ENCODE measurements at places on chromosomes 3 and 15. TPM values are rescaled to one million over a fixed set of nuclear protein-coding genes. Genes with fewer than 3 reads are reported as not detected.

DNA sequence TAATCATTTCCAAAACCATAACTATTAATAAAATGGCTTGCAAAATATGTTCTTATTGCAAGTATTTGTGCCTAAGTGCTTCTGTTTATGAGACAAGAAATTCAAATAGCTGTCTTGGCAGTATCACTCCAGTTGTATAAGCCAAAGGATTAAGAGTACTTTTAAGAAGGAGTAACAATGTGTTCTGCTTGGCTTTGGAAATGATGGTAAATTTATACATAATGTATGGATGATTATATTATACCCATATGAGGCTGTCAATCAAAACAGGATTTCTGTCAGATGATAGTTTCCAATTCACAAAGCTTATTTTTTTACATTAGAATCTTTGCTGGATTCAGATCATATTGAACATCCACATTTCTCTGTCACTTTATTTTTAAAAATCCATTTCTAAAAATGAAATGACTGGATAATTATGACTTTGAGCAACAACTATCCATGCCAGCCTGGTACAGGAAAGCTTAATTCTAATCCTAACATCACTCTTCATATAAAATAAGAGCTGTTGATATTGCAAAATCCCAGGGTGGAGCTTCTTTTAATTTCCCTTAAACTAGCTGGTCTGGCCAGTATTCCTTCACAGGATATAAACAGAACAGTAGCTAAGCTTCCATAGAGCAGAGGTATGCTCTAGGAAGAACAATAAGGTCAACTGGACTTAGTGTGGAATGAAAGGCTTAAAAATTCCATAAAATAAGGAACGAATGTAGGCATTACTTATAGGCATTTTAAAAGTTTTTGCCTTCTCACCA is 30.0 kb upstream of the ZNF280D start:
- DNase-seq, result no peak

CD200R1 gene
- not detected for total RNA-seq

DNA sequence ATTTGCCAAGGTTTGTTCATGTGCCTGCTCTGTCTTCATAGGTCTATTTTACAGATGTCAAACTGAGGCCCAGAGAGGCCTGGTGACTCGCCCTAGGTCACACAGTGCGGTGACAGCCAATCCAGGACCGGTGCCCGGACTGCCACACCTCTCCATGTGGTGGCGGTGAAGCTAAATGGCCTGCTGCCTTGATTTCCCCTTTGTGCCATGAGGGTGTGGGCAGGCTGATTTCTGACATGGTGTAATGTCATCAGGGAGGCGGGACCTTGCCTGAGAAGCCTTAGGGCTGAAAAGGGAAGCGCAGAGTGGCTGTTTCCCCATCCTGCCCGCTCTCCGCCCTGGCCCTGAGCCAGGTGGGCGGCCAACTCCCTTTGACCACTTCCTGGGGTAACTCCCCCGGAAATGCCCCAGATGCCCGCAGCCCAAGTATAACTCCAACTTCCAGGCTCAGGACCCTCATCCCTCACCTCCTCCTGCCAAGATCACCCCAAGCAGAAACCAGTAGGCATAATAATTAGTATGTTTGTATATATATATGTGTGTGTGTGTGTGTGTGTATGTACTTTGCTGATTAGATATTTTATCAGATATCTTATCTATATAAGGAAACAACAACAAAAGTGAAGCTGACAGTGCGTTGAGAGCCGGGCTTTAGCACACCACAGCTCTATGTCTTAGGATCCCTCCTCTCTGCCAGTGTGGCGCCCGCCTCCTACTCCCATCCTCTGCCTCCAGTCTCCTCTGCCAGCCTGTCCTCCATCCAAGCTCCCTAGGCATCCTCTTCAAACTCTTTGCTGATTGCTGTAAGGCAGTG is 63.9 kb downstream of the IQSEC1 start:
- DNase-seq, result no peak

DNA sequence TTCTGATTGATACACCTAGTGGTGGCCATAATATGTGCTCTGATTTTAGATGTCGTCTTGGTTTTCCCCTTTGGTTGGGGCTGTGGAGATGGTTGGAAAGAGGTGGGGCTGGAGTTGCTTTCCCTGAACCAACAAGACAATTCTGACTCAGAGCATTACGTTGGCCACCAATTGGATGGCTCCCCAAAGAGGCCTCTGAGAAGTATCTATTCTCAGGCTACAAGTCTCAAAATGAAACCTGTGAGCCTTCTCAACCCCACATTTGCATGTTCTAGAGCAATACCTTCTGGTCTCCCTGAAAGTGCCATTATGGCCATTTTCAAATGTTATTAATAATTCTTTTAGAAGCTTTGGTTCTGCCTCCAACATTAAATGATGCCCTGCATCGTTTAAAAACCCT is 188.4 kb upstream of the WNT5A start:
- DNase-seq, result no peak

DNA sequence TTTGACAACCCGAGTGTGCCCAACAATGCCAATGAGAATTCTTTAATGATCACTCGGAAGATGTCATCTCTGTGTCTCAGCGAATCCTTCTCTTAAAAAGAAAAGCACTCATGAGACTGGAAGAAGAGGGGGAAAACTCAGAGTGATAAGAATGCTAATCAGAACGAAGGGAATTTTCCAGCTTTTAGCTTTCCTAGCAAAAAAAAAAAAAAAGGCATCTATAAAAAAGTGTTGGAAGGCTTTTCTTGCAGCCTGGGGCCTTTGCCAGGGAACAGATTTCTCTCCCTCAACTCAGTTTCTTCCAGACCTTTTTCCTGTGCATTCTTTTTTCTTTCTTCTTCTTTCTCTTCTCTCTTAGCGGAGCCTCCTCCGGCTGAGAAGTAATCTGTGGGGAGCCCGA is 80.5 kb upstream of the NEO1 start:
- DNase-seq, result no peak

- DNase-seq, result no peak
Measured at GRCh38 chr3:48248095-48248850, 7.4 kb downstream of the ZNF589 start.

DNA sequence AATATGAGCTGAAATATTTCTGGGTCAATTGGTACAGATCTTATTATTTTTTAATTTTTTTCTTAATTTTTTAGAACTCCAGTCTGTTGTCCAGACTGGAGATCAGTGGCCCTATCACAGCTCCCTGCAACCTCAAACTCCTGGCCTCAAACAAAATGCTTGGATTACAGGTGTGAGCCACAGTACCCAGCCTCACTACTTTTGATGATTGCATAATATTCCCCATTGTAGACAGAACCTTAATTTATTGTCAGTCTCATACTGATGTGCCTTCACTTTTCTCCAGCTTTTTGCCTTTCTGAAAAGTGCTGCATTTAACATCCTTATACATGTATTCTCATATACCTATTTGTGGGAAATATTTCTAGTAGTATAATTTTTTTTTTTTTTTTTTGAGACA is 144.9 kb downstream of the LIPC start:
- DNase-seq, result no peak

DNA sequence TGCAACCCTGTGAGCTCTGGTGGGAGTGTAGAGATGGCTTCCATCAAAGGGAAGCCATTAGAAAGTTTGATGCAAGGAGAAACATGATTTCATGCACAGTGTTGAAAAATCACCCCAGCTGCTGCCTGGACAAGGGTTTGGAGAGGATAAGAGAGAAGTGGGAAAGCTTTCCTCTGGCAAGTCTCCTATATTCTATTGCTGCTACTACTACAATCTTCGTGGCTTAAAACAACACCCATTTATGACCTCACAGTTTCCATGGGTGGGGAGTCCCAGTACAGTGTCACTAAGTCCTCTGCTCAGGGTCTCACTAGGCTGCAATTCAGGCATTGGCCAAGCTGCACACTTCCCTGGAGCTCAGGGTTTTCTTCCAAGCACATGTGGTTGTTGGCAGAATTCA is 229.3 kb downstream of the TAFA4 start:
- no peak for DNase-seq

DNA sequence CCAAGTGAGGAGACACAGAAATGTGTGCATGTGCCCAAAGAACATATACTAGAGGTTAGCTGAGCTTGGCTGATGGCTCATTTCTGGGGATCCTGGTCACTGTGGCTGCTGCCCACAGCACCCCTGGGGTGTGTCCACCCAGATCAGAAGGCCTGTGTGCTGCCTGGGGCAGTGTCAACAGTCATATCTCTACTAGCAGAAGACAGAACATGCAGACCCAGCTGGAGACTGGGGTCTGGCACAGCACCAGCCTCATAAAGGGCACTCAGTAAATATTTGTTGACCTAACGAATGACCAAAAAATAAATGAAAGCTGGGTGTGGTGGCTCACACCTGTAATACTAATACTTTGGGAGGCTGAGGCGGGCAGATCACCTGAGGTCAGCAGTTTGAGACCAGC is 16.4 kb downstream of the CHRNA3 start:
- no peak for DNase-seq

CCDC54 gene
- not detected for total RNA-seq

NR2F2 gene
- 17.7 TPM for total RNA-seq

GRCh38 chr3:156188757-156189156 is 68.4 kb downstream of the KCNAB1 start:
- no peak for DNase-seq

GRCh38 chr3:56484122-56484521 is 15.9 kb upstream of the ERC2 start:
- DNase-seq, result no peak

DNA sequence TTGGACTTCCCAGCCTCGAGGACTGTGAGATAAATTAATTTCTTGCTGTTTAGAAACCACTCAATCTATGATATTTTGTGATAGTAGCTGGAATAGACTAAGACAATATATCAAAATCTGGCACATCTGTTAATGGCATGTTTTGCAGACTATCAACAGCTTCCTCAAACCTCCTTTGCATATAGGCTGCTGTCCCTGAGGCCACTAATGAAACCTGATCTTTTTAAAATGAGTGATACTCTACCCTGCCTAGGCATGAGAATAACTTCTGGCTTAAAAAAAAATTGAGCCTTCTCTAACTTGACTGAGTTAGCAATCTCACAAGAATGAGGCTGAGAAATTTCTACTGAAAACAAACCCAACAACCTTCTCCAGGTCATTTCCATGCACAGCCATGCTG is 176.0 kb upstream of the CRBN start:
- DNase-seq, result no peak

GRCh38 chr15:97955035-97955434 is 5.5 kb upstream of the ARRDC4 start:
- no peak for DNase-seq

- DNase-seq, result no peak
Measured at GRCh38 chr15:66198757-66199156, 54.8 kb downstream of the MEGF11 start.
